Activated CD8-positive, alpha-beta memory T cell treated with anti-CD3 and anti-CD28 coated beads, Interleukin-2, amount 50 U/mL, for 4 hours (primary cell): ENCODE measurements at places on chromosomes 2 and 18.

DNA sequence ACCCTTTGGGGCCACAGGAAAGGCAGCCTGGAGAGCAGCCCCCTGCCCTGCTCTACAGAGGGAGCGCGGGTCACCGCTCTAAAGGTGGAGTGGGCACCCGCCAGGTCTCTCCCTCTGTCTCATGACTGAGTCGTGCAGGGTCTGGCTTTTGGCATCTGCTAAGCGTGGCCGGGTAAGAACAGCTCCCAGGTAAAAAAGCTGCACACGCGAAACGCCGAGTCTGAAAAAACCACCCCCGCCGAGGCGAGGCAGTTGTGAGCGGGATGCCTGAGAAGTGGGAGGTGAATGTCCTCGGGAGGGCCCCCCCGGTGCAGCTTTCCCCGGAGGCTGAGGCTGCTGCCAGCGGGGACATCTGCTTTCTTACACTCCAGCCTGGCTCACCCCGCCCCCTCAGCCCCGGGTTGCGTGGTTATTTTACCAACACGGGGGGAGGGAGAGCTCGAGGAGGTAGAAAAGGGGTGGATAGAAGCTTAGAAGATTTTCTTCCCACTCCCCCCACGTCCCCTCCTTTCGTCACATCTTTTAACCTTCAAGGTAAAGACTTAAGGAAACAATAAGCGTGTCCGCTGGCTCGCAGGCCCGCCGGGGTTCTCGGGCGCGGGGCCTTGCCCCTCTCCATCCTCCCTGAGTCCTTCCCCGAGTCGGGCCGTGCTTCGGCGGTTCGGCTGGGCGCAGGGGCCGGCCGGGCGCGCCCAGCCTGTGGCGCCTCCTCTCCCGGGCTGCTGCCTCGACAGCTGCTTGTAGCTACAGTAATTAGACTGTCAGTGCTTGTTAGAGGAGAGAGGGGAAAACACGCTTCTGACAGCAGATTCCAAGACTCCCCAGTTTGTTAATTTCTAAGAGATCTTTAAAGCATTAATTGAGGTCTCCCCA is 70.6 kb upstream of the PSMD14 start:
- peak; percentile 66 for DNase-seq

- DNase-seq, result no peak
Measured at GRCh38 chr2:2192091-2192955, 138.8 kb downstream of the MYT1L start.

- peak; percentile 28 for DNase-seq
Measured at GRCh38 chr2:118013221-118013723, 598 bp downstream of the CCDC93 start.

GRCh38 chr2:160210599-160211138 is 10.6 kb upstream of the ITGB6 start:
- peak; percentile 68 for DNase-seq

DNA sequence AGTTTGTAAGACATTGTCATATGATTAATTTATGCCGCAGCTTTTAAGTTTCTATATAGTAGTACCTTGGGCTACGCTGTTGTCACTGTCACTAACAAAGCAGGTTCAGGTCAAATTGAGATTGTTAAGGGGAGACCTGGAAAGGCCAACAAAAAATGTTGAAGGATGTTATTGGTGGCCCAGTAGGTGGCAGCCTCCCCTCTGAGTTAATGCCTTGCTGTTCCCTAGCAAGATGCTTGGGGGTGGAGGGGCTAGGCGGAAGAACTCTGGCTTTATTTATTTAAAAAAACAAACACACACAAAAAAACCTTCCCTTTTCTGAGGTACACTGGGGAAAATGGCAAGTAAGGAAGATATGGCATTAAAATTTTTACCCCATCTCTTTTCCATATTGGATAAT is 128.3 kb upstream of the ATP5MC3 start:
- DNase-seq, result no peak

GRCh38 chr2:218046238-218046637 is 22.8 kb upstream of the RUFY4 start:
- DNase-seq, result no peak

DNA sequence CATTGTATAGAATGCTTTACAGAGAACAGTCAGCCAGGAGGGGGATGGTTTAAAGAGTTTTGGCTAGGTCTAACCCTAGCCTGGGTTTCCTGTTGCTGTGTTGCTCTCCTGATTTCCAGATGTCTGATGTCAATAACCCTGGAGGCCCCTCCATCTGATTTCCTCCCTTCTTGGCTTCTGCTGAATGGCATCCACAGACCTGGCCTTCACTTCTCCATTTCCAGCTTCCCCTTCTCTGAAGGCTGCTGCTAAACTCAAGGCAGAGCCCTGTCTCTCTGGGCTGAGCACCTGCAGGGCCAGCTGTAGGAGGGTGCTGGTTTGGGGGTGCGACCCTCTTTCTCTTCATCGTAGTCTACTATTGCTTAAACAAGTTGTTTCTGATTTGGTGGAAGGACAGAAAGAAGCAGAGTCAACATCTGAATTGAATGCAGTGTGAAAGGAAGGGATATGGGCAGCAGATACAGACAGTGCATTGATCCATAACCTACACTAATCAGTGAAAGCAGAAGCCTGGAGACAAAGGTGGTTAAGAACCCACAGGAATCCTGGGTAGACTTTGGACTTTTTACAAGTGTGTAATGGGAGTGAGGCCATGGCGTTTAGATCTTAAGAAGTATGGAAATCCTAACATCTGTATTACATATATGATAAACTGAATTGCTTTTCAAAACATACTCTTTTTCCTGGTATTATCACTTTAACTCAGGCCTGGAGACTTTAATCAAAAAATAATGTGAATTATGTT is 153.6 kb downstream of the HRH4 start:
- no peak for DNase-seq

GRCh38 chr2:207240649-207241048 is 74.9 kb upstream of the KLF7 start:
- DNase-seq, result no peak

DNA sequence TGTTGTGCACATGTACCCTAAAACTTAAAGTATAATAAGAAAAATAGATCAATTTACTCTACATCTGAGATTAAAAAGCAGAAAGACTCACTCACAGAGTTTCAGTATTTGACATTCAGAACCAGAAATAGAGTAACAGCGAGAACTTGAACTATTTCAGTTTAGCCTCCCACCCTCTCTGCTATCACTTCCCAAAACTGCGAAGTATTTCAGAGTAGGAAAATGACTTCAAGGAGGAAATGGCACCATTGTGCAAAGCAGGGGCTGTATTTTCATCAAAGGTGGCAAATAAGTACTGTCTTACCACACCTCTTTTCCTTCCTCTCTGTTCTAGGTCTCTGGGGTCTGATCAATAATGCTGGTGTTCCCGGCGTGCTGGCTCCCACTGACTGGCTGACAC is 13.6 kb downstream of the DHRS9 start:
- no peak for DNase-seq

- no peak for DNase-seq
Measured at GRCh38 chr18:49648326-49648725, 86.5 kb downstream of the LIPG start.

- no peak for DNase-seq
Measured at GRCh38 chr2:134932864-134933526, 14.4 kb downstream of the CCNT2 start.

DNA sequence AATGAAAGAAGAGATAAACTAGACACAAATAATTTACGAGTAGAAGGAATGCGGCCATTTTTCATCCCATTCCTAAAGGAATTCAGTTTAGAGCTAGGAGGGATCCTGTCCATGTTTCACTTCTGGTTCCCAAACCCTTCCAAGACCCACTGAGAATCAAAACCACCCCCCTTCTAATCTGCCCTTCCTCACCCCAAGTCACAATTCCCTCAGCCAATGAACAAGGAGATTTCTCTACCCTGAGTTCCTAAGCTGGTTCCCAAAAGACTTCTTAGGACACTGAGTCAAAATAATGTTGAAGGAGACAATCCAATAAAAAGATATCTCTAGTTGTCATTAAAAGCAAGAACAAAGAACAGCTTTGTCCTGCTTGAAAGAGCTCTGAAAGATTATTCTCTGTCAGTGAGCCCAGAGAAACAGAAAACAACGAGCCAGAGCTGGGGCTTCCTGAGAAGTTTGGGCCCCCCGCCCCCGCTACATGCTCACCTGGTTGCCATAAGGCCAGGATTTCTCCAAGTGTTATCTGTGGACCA is 45.7 kb downstream of the STK39 start:
- DNase-seq, result no peak

DNA sequence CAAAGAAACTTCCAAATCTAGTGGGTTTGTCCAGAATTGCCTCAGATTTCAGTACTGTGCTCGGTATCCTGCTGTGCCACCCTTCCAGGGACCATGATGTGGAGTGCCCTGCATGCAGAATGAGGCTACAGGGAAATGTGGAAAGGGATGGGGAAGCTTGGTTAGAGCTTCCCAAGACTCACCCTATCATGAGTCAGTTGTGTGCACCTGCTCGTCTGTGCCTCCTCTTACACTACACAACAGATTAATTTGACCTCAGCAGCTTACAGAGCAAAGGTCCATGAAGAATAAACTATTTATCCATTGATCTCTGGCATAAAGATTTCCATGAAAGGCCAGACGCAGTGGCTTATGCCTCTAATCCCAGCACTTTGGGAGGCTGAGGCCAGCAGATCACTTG is 21.3 kb upstream of the NCK2 start:
- DNase-seq, result no peak

GRCh38 chr2:46392561-46393346 is 86.6 kb upstream of the TMEM247 start:
- DNase-seq, result no peak

DNA sequence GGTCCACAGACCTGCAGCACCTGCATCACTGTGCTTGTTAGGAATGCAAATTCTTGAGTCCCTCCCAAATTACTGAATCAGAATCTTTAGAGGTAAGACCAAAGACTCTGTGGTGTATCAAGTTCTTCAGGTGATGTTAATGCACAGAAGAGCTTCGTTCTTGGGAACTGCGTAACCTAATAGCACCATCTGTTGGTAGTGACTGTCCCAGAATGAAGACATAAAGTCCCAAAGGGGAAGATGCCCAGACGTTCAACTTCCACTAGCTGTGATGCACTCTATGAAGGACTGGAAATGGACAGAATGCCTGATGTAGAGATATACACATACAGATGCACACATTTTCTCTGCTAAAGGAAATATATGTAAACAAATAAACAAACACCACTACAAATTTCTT is 576.0 kb downstream of the LRP1B start:
- DNase-seq, result no peak

GRCh38 chr2:3738454-3738853 is 35.1 kb downstream of the DCDC2C start:
- no peak for DNase-seq

DNA sequence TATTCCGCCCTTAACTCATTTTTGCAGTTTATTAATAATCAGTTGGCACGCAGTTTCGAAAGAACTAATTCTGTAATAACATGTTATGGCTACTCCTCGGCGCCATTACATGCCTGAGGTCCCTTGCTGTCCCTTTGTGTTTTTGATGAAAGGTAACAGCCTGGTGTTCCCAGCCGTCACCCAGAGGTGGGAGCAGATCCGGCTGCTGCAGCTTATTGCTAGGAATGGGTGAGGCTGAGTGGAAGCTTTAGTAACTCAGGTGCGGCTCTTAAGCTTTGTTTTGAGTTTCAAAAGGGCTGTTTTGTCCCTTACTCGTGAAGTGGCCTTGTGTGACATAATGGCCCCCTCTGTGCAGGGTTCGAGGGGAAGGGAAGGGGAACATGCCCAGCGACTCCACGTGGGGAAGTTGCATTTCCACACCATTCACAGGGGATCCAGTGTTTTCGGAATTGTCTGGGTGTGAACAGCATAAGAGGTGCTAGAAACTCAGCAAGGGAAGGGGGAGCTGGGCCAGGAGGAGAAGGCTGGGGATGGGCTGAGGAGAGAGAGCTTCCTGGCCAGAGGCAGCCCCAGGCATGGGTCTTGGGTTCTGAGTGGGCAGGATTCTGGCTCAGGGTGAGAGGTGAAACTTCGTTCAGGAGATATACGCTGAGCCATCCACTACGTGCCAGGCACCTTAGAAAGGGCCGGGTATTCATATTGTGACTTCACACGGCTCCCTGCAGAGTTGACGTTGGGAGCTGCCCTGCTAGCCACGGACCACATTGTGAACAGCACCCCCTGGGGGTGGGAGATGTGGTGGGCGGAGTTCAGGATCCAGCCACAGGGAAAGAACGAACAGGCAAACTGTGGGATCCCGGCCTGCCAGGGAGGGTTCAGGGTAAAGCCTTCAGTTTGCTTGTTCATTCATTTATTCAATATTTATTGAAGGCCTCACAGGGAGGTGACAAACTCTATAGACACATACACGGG is 84.4 kb downstream of the TGOLN2 start:
- no peak for DNase-seq

DNA sequence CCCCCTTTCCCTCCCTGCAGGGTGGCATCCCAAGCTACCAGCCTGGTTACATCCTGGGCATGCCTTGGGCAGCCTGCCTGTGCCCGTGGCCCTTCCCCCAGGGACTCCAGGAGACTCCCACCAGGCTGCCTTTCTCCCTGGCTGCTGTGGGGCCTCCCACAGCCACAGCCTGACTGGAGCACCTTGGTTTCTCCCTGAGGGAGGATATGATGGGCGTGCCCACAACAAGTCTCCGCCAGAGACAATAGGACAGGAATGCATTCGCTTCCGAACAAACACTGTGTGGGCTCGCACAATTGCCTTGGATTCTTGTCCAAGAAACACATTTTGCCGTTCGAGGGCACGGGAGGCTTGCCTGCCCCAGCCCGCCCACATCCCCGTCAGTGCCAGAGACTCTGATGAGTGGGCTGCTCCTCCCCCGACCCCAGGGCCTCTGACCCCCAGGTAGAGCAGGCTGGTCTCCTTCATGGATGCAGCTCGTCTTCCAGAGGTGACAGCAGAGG is 102.1 kb downstream of the SMAD7 start:
- DNase-seq, result no peak

GRCh38 chr2:159462961-159463360 is 153.4 kb downstream of the BAZ2B start:
- no peak for DNase-seq

- no peak for DNase-seq
Measured at GRCh38 chr2:231332388-231332787, 63.1 kb upstream of the B3GNT7 start.

DNA sequence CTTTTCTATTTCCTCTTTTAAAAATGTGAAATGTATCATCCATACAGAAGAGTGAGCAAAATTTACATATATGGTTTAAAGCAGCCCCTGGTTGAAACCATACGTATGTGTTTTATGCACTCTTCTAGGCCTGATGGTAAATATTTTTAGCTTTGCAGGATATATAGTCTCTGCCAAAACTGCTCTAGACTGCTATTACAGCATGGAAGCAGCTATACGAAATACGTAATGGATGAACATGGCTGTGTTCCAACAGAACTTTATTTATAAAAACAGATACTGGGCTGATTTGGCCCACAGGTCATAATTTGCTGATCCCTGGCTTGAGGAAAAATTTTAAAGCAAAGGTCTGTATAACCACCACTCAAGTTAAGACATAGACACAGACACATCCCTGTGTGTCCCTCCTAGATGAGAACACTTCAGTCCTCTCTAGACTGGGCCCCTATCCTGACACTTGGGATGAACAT is 42.5 kb upstream of the ATP8B1 start:
- DNase-seq, result no peak

GRCh38 chr2:223113161-223113560 is 61.2 kb downstream of the KCNE4 start:
- no peak for DNase-seq

DNA sequence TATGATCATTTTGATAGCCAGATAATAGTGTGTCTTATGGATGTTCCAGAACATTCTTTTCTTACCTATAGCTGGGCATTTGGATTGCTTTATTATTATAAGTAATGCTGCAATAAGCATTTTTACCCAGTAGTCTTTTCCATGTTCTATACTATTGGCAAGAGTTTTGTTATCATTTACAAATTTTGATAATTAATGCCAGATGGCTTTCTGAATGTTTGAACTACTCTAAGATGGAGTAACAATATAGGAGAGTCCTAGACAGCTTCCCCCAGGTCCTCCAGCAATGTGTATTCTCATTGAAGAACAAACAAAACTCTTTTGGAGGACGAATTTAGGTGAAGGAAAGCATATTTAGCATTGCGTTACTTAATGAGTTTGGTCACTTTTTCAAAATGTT is 73.0 kb downstream of the INPP4A start:
- DNase-seq, result no peak
